ENCODE measurements at places on chromosomes 12 and 14. TPM values are rescaled to one million over a fixed set of nuclear protein-coding genes. Genes with fewer than 3 reads are reported as not detected.

- no peak for DNase-seq
- H3K4me1 ChIP-seq = no peaks in the 10 kb centered on the region
- no peaks in the 10 kb centered on the region for H3K36me3 ChIP-seq
- H3K27me3 ChIP-seq = no peaks in the 10 kb centered on the region
Observed at GRCh38 chr14:61401461-61401860, 80.1 kb downstream of the PRKCH start.

DNA sequence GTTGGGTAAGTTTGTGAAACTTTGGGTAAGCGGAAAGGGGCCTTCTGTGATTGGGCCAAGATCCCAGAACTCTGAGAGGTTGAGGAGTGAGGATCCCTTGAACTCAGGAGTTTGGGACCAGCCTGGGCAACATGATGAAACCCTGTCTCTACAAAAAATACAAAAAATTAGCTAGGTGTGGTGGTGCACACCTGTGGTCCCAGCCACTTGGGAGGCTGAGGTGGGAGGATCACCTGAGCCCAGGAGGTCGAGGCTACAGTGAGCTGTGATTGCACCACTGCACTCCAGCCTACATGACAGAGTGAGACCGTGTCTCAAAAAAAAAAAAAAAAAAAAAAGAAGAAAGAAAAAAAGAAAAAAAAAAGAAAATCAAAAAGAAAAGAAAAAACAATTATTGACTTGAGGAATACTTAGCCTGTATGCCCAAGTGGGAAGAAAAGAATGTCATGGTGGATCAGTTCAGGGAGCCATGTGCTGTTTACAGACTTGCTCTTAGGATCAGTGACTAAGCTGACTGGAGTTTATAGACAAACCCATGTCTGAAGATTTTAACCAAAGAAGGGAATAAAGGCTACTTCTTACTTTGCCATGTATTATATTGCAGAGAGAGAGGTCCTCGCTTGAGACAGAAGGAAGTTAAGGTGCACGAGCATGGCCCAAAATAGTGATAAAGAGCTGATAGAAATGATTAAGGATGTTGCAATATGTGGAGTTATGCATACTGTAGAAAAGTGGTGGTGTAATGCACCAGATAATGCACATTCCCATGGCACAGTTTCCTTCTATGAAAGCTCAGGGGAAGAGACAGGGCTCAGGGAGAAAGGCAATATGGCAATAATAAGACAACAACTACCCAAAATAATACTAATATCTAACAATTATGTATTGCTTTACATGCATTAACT, 881 bp downstream of the HSD17B6 start:
- H3K27ac ChIP-seq = peak overlapping the region; percentile 75
- no peaks in the 10 kb centered on the region for H3K36me3 ChIP-seq
- H3K4me3 ChIP-seq = peak overlapping the region; percentile 71
- H3K27me3 ChIP-seq = no peaks in the 10 kb centered on the region

- peaks cover 6% of the 10 kb centered on the region for H3K4me1 ChIP-seq
- no peak overlapping the region for H3K4me3 ChIP-seq
Observed at GRCh38 chr12:546920-547845, 87.4 kb downstream of the B4GALNT3 start.

DNA sequence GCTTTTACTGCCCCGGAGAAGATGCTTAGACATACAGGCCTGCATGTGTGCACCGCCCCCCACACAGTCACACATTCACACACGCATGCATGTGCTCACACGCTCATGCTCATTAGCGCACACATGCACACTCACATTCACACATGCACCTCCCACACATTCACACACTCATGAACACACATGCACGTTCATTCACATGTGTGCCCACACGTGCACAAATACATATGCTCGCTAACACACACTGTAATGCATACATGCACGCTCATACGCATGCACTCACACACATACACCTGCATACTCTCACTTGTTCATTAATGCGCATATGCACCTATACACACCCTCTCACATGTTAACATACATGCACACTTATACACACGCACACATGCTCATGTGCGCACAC, 21.9 kb downstream of the TMEM132C start:
- H3K4me1 ChIP-seq = no peaks in the 10 kb centered on the region
- DNase-seq = no peak
- H3K36me3 ChIP-seq = no peaks in the 10 kb centered on the region
- H3K4me3 ChIP-seq = no peak overlapping the region

DNA sequence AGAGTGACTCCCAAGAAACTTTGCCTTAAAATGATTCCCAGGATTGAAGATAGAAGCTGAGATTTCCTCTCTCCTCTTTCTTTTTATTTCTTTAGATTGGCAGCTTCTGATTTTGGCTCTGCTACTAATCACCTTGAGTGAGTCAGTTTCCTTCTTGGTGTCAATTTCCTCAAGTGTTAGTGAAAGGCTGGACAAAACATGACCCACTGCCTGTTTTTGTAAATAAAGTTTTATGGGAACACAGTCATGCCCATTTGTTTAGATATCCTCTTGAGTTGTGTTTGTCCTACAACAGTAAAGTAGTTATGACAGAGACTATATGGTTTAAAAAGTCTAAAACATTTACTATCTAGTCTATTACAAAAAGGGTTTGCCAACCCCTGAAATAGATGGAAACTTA, 227.2 kb upstream of the TBX3 start:
- DNase-seq = no peak
- H3K4me3 ChIP-seq = no peak overlapping the region
- H3K27ac ChIP-seq = no peak overlapping the region
- H3K4me1 ChIP-seq = no peaks in the 10 kb centered on the region

DNA sequence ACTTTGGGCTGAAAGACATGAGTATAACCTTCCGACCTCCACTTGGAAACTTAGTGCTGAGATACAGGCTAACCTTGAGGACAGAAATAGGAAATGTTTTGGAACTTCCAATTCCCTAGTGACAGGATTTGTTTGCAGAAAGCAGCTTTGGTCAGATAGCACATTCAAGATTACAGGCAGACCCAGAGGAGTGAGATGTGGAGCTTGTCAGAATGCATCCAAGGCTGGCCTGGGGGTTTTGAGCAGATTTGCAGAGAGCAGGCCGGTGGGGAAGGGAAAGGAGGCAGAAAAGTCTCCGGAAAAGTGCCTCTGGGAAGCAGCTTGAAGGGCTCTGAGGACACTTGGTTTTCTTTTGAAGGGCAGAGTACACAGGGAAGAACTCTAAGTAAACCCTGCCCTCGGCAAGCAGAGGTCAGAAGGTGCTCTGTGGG, 180.3 kb downstream of the ETV6 start:
- H3K27me3 ChIP-seq = no peaks in the 10 kb centered on the region
- H3K36me3 ChIP-seq = no peaks in the 10 kb centered on the region
- no peak overlapping the region for H3K4me3 ChIP-seq
- no peak overlapping the region for H3K27ac ChIP-seq
- no peak for DNase-seq
- peaks cover 20% of the 10 kb centered on the region for H3K4me1 ChIP-seq

DNA sequence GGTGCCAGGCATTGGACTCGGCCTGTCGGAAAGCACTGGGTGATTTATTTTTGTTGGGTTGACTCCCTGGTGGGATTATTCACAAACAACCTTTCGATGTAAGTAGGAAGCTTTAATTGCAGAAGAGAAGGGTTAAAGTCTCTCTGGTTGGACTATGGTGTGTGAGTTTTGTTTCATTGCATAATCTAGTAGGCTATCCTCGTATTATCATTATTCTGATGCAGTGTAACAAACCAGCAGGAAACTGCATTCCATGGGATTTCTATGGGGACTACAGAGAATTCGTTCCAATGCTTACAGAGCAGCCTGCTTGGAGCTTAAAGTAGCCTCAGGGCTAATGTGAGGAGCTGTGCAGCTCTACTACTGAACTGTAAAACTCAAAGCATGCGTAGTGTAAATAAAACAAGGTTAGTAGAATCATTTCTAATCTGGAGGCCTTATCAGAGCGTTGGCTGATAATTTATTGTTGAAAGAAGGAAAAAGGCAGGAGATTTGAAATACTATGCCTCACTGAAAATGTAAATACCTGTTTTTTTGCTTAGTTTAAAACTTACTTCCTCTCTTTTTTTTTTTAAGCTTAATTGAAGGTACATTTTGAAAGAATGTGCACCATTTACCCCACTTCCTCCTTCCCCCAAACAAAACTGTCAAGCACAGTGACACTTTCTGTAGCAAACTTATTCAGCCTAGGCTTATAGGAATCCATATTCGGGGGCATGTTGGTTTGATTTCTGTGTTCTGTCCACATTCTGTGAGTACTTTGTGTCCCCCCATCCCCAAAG, 226.7 kb downstream of the NPAS3 start:
- H3K36me3 ChIP-seq = no peaks in the 10 kb centered on the region
- H3K4me1 ChIP-seq = no peaks in the 10 kb centered on the region
- no peak overlapping the region for H3K4me3 ChIP-seq
- no peak for DNase-seq
- H3K27ac ChIP-seq = no peak overlapping the region

DNA sequence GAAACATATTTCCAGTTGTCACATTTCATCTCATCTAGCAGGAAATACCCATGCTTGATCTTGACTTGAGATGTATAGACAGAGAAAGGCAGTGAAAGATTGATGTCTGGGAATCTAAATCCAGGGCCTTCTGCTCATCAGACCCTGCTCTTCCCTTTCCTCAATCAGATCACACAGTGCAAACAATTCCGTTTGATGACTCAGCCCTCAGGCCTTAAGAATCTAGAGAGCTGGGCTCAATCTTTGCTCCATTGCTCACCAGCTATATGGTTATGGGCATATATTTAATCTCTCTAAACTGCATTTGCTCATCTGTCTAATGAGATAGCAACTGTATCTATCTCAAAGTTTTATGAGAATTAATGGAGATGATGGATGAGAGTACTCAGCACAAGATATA, 201.8 kb upstream of the CCDC196 start:
- no peaks in the 10 kb centered on the region for H3K4me1 ChIP-seq
- no peak for DNase-seq
- no peak overlapping the region for H3K27ac ChIP-seq
- H3K36me3 ChIP-seq = no peaks in the 10 kb centered on the region
- H3K4me3 ChIP-seq = no peak overlapping the region

DNA sequence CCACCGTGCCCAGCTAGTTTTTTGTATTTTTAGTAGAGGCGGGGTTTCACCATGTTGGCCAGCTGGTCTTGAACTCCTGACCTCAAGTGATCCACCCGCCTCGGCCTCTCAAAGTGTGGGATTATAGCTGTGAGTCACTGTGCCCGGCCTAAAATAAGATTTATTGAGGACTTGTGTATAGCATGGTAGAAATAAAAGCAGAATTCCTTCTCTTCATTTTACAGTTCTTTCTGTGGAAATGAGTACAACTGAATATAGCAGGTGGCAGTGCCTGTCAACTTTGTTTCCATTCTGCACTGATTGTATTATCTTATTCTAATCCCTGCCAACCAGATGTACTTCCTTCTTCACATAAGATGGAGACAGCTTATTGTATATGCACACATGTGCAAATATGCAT, 41.0 kb downstream of the DIP2B start:
- H3K27ac ChIP-seq = peak overlapping the region; percentile 46
- peaks cover 33% of the 10 kb centered on the region for H3K4me1 ChIP-seq
- no peaks in the 10 kb centered on the region for H3K27me3 ChIP-seq

GRCh38 chr14:20498622-20499021, 6.7 kb upstream of the RNASE10 start:
- no peaks in the 10 kb centered on the region for H3K4me1 ChIP-seq
- no peak for DNase-seq
- no peak overlapping the region for H3K27ac ChIP-seq
- no peaks in the 10 kb centered on the region for H3K36me3 ChIP-seq
- no peak overlapping the region for H3K4me3 ChIP-seq

DNA sequence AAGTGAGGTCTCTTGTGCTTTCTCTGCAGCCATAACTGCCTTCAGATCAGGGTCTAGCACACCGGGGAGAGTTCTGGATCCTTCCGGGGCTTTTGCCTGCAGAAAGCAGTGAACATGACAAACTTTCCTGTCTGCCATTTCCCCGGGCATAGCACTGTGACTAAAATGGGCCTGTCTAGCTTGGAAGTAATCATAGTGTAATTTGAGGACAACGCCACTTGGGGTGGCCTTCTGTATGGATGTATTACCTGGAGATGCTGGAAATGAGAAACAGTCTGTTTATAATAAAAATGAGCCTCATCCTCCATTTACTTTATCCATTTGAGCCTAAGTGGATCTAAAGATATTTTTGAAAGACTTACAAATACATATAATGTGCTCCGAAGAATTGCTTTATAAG, 453.7 kb downstream of the VRK1 start:
- no peak overlapping the region for H3K4me3 ChIP-seq
- no peak overlapping the region for H3K27ac ChIP-seq
- no peak for DNase-seq
- peaks cover 5% of the 10 kb centered on the region for H3K27me3 ChIP-seq

- no peaks in the 10 kb centered on the region for H3K27me3 ChIP-seq
- DNase-seq = no peak
- no peaks in the 10 kb centered on the region for H3K4me1 ChIP-seq
- H3K36me3 ChIP-seq = no peaks in the 10 kb centered on the region
- no peak overlapping the region for H3K27ac ChIP-seq
- H3K4me3 ChIP-seq = no peak overlapping the region
Observed at GRCh38 chr12:51517800-51518199, 73.2 kb upstream of the SCN8A start.

DNA sequence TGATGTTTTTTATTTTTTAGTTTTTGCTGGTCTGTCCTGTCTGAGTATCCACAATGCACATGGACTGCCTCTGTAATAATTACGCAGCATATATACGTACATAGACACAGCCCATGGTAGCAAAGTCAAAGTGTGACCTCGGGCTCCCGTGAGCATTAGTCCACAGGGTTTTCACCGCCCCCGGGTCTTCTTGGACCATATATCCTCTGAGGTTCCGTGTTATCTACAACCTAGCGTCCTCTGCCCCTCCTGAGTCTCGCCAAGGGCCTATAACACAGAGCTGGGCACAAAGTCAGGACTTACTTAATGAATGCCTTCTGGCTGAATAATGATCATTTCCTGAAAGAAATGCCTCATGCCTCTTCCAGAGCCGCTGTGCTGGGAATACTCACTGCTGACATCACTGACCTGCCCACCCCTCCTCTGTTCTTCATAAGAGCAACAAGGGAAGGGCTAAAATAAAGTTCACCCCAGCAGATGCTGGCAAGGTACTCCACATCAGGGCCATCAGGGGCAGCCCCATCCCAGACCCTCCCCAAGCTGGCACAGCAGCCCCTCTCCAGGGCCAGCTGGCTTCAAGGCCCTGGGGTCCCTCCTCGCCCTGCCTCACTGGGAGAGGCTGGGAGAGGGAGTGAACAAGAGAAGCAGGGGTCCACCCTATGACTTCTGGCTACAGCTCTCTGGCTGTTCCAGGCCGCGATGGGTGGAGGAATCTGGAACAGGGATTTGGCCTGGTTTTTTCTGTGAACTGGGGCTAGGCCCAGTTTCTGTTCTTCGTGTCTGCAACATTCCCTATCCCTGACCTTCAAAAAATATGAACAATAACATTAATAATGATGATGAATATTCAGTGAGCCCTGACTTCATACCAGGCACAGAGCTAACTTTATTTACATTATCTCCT, 7.9 kb downstream of the HDAC7 start:
- peaks cover 26% of the 10 kb centered on the region for H3K4me1 ChIP-seq
- H3K36me3 ChIP-seq = no peaks in the 10 kb centered on the region
- H3K27ac ChIP-seq = peak overlapping the region; percentile 48
- DNase-seq = no peak
- H3K4me3 ChIP-seq = no peak overlapping the region
- no peaks in the 10 kb centered on the region for H3K27me3 ChIP-seq

CLEC4D gene
- total RNA-seq = 0.67 TPM

TMEM63C gene
- total RNA-seq = 0.25 TPM

COX6A1 gene
- 338 TPM for total RNA-seq

CDKL1 gene
- total RNA-seq = 2.7 TPM

PTGER2 gene
- total RNA-seq = 1.9 TPM

NR2C1 gene
- total RNA-seq = 25.0 TPM

KRT6A gene
- 0.05 TPM for total RNA-seq

RGS6 gene
- total RNA-seq = 0.17 TPM

SOAT2 gene
- 0.92 TPM for total RNA-seq

KCNJ8 gene
- 44.2 TPM for total RNA-seq

OLR1 gene
- total RNA-seq = 0.37 TPM

RPL10L gene
- total RNA-seq = not detected

ABCC9 gene
- total RNA-seq = 55.6 TPM

OR4N5 gene
- not detected for total RNA-seq

CLEC4A gene
- 0.67 TPM for total RNA-seq

ADAM21 gene
- not detected for total RNA-seq

All from liver (tissue), 10 donors.